ENCODE measurements at places on chromosomes 3 and 15.
A peak's percentile ranks its signal among the peaks of the same experiment; 100 is the strongest.

DNA sequence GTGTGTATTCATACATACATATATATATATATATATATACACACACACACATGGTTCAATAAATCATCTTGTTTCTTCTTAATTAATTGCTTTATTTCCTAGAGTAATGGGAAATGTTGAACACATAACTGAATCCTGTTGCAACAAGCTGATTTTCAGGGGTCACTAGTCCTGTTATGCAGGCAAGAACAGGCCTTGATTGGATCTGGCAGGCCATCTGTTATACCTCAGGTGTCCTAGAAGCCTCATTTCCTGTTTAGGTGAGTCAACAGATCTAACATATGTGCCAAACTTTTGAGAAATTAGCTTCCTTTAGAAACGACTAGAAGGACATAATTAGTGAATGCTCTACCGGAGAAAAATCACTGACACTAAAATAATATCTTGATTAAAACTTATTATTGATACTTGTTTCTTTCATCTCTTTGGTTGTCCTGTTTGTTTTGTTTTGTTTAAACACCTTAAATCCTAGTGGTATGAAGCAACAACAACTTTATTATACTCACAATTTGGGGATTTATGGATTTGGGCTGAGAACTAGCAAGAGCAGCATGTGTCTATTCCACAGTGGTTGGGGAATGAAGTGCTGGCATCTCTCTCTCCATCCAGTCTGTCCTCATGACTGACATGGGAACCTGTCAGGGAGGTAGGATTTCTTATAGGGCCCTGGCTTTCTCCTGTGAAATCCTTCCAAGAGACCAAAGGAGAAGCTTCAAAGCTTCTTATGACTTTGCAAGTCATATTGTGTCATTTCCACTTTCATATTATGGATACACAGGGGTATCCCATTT, 552.6 kb downstream of the NSUN3 start:
- DNase-seq: no peak

- DNase-seq: no peak
Measured at GRCh38 chr15:64105113-64105704, 9.4 kb downstream of the SNX1 start.

- DNase-seq: no peak
Measured at GRCh38 chr3:143122089-143122430, 2.5 kb downstream of the CHST2 start.

DNA sequence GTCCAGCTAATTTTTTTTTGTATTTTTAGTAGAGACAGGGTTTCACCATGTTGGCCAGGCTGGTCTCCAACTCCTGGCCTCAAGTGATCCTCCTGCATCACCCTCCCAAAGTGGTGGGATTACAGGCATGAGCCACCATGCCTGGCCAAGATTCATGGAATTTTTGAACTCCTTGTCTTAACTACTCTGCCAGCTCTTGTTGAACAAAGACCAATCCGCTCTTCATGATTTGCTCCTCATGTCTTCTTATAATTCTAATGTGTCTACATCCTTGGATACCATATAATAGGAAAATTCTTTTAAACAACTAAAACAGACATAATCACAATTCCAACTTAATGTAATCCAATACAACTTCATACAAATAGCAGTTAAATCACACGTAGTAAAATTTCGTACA, 21.3 kb downstream of the UBA5 start:
- DNase-seq: no peak

DNA sequence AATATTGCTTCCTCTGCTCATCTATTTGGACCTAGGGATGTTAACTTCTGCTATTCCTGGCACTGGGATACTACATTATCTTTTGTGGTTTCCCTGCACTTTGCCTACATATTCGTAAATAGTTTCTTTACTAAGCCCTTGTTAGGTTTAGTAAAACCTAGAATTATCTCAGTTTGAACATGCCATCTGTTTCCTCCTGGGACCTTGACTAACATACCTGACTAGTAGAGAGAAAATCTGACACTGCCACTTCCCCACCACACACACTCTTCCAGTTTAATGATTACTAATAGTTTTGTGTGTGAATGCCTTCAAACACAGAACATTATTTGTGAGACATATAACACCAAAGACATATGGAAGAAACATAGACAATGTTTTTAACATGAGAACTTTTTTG, 28.2 kb upstream of the SOX2 start:
- DNase-seq: no peak

GRCh38 chr3:51621091-51621892, 49.8 kb upstream of the TEX264 start:
- DNase-seq: no peak

GRCh38 chr3:167487556-167487955, 13.7 kb upstream of the SERPINI2 start:
- no peak for DNase-seq

GRCh38 chr3:126665959-126666657, 11.2 kb upstream of the TXNRD3 start:
- no peak for DNase-seq

DNA sequence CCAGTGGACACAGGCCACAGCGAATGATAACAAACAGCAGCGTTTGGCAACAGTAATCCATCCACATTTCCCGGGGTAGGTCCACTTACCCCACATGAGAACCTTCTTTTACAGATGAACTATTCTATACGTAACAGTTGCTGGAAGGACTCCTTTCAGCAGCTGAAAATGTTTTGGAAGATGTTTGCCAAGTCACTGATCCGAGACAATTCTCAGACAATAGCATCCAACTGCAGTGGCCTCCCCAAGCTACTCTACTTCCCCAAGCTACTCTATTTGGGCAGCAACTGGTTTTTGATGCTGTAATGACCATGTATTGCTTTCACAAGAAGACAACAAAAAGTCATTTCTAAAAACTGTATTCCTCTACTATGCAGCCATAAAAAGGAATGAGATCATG, 87.5 kb downstream of the ADAMTS17 start:
- no peak for DNase-seq

GRCh38 chr3:188286087-188286513, 132.1 kb downstream of the LPP start:
- no peak for DNase-seq

GRCh38 chr3:10353661-10354360, 32.9 kb upstream of the SEC13 start:
- no peak for DNase-seq

GRCh38 chr3:51384055-51384725, 901 bp upstream of the MANF start:
- DNase-seq: no peak

- no peak for DNase-seq
Measured at GRCh38 chr3:156172536-156172935, 52.2 kb downstream of the KCNAB1 start.

GRCh38 chr3:111733856-111734255, 125.2 kb upstream of the PHLDB2 start:
- DNase-seq: no peak

DNA sequence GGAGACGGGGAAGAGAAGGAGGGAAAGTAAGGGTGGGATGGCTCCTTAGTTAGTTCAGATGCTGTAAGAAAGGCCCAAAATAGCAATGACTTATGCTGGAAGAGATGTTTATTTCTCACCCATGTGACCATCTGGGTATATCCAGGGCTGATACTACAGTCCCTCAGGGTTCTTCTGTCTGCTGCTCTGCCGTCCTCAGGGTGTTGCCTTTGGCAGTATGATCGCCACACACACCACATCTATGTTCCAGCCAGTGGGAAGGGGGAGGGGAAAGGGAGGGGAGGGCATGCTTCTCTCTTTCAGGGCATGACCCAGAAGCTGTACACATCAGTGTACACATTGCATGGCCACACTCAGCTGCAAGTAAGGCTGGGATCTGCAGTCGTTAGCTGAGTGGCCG, 10.2 kb downstream of the CD276 start:
- DNase-seq: no peak

DNA sequence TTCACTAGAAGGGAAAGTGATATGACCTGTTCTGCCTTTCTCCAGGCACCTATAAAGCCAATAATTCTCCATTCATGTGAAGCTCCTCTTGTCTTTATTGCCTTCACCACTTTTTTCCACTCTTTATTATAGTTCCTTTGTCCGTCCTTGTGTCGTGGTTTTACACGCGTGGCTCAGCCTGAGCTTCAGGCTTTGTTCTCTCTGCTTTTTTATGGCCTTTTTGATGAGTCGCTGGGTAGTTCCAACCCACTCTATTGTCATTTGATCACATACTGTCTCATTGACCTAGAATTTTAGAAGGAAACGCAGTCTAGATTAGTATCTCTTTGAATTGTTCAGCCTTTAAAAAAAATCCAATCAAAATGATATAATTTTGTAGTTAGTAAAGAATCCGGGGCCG, 403.2 kb downstream of the PTPRG start:
- DNase-seq: no peak

GRCh38 chr3:69723389-69723788, 15.9 kb upstream of the MITF start:
- no peak for DNase-seq

- no peak for DNase-seq
Measured at GRCh38 chr15:98375513-98376340, 272.6 kb upstream of the IGF1R start.

DNA sequence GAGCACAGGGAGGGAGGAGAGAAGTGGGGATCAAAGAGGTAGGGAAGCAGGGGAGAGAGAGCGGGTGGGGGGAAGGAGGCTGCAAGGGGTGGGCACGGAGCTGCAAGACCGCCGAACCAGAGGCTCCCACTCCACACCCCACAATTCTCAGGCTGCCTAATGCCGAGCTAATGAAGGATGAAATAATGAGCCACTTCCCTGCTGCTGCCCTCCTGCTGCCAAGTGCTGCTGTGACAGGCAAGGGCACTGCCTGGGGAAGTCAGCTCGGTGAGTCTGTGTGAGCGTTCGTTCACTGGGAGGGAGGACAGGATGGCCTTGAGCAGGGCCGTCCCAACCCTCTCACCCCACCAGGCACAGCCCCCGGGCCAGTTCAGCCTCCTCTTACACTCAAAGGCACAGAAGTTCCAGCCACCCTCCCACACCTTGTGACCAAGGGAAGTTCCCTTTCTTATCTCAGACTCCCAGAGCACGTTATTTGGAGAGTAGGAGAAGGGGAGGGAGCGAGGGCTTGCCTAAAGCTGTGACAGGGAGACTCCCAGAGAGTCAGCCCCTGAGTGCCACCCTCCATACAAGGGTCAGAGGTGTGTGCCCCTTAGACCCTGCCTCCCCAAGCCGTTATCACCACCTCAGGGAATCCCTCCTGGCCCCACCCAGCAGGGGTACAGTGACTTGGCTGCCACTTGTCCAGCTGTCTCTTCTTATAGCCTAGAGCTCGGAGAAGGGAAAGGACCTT, 12.4 kb downstream of the GLYCTK start:
- DNase-seq: no peak

- DNase-seq: no peak
Measured at GRCh38 chr3:71056327-71056726, 527.2 kb downstream of the FOXP1 start.

- DNase-seq: no peak
Measured at GRCh38 chr15:92393071-92393979, at the start of gene ST8SIA2. TSS of gene ST8SIA2 (plus strand) at chr15:92393881. CDS start at chr15:92394065, 184 bp downstream.

- peak; percentile 52 for DNase-seq
Measured at GRCh38 chr15:55694652-55695150, 48.3 kb downstream of the PRTG start.

GRCh38 chr3:127589600-127590281, 792 bp downstream of the TPRA1 start:
- no peak for DNase-seq

DNA sequence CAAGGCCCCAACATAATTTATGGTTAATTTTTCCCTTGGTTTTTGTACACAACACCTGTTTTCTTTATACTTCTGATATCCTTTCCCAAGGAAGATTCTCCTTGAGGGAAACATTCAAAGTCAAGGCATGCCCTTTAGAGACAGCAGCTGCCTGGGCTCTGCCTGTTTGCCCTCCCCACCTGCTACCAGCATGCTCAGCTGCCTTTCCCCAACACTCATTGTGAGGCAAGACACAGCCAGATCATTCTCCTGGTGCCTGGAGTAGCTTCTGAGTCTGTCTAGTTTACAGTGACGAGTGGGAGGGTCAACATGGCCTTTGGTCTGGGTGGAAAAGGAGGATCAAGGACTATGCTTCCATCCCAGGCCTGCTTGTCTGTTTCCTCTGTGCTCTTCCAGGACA, 132.5 kb downstream of the EPHB1 start:
- no peak for DNase-seq

DNA sequence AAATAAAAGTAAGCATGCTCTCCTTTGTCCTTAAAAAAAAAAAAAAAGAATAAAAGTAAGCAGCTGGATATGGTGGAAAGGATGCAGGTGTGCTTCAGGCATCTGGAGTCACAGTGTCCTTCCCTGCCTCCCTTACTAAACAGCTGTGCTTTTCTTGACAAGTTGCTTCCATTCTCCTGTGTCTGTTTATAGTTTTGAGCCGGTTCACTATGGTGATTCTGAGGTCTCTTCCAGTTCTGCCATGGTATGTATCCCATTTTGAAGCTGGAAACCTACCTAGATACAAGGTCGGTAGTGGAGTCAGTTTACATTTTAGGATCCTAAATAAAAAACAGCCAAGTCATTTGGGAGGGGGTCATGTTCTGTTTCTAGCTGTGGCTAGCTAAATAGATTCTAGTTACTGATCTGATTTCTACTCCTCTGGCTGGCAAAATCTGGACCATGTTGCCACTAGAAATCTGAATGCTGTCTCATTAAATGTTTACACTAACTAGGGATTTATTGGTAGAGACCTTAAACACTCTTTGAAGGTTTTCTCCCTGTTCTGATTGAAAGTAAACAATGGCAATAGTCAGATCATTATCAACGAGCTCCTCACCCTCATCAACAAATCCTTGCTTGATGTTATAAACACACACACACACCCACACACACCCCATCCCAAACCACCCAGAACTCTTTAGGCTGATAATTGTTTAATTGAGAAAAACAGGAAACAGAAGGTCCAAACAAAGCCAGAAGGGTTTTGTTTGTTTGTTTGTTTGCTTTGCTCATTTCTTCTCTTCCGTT, 7.9 kb downstream of the TNFSF10 start:
- DNase-seq: no peak

DNA sequence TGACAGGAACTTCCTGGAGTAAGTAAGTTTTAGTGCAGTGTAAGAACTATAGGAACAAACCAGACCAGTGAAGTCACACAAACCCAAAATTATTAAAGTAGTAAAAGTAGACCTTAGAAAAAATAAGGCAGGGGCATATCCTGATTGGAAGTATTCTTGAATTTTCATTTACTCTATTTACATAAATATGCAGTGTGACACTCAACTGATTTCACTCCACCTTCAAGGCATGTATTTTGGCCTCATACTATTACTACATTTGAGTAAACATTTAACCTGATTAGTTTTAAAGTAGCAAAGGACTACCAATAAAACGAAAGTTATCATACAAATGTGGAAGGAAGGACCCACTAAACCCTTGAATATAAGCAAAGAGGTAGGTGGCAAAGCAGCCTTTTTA, 22.8 kb downstream of the TRNT1 start:
- DNase-seq: no peak

- DNase-seq: no peak
Measured at GRCh38 chr3:74410276-74410941, 204.1 kb downstream of the CNTN3 start.

All from iPS DF 19.7 (cell line).